ENCODE measurements at places on chromosomes 2 and 18.
A peak's percentile ranks its signal among the peaks of the same experiment; 100 is the strongest.

- DNase-seq: no peak
Measured at GRCh38 chr2:223580951-223581350, 21.2 kb downstream of the SCG2 start.

DNA sequence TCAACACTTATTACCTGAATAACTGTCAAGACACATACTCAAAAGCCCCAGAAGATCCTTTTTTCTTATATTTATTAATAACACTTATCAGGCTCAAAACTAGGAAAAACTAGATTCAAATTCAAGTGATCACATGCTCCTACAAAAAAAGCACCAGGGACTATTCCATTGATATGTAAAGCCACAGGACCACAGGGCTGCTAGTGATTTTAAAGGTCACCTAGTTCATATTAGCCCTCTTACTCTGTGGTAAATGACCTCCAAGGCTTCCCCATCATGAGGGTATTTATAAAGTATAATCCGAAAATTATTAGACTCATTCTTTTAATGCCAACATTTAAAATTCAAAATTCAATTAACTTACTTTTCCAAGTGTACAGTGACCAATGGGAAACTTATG lies 52.5 kb downstream of the LRPPRC start:
- no peak for DNase-seq

GRCh38 chr2:207269038-207269437 lies 103.3 kb upstream of the KLF7 start:
- no peak for DNase-seq

DNA sequence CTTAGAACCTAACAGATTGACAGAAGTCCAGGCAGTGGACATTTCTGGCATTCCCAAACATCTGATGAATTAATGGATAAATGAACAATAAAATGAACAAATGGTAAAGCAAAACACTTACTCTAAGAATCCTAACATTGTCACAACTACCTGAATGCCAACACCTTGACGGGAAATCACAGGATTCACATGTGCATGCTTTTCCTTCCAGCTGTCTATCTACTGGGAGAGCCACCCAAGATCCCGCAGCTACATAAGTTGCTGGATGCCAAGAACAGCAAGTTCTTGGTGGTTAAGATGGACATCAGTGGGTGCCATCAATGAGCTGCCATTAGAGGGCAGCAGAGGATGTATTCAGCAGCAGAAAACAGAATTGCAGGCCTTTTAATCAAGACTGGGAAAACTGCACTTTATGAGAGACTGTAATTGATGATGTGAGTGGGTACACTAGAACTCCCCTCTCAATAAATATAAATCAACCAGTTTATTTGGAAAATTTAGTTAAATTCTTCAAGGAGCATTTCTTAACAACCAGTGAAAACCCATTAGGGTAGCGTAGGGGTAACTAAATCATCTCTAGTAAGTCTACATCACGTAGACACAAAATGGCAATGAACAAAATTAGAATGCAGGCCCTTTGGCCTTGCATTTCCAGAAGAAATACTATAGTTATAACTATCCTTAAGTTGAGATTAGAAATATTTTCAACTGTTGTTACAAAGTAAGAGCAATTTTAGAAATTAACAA lies 45.6 kb downstream of the SESTD1 start:
- peak; percentile 17 for DNase-seq

GRCh38 chr2:52934323-52934898 lies 833.2 kb upstream of the CHAC2 start:
- DNase-seq: no peak

DNA sequence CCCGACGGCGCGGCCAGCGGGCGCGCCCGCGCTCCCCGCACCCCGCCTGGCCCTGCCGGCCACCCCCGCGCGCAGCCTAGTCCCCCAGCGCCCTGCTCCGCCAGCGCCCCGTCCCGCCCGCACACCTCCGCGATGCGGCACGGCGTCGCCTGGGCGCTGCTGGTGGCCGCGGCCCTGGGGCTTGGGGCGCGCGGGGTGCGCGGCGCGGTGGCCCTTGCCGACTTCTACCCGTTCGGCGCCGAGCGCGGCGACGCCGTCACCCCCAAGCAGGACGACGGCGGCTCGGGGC lies 232 bp downstream of the SNED1 start:
- DNase-seq: no peak

DNA sequence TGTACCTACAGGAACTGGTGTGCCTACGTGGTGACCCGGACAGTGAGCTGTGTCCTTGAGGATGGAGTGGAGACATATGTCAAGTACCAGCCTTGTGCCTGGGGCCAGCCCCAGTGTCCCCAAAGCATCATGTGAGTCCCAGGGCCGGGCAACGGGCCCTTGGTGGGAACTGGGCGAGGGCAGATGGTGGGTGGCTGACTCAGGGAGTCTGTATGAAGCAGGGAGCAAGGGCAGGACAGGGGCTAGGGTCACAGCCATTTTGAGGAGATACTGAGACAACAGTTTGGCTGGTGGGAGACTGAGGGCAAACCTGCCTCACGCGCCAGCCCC lies 1.7 kb downstream of the EMILIN1 start:
- no peak for DNase-seq

- no peak for DNase-seq
Measured at GRCh38 chr18:25053466-25053865, 298.5 kb downstream of the ZNF521 start.

- no peak for DNase-seq
Measured at GRCh38 chr2:163471947-163472346, 263.9 kb downstream of the FIGN start.

GRCh38 chr2:156702541-156702940 lies 266.4 kb downstream of the GPD2 start:
- no peak for DNase-seq

GRCh38 chr2:176612736-176613135 lies 343.5 kb downstream of the MTX2 start:
- no peak for DNase-seq

DNA sequence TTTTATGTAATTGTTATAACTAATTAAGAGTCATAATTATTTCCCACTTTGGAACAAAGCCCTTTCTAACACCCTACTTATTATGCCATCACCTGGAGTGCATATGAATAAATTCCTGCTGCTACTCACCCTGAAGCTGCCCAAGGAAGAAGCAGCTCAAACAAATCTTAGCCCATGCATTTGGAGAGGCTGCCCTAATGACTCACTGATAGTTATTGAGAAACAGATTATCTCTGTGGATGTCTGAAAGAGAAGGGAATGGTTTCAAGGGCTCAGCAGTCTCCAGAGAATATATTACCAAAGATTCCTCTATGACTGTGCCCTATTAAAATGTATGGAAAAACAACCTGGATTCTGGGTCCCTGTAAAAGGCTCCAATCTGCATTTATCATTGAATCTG lies 81.0 kb downstream of the GPR39 start:
- DNase-seq: no peak

DNA sequence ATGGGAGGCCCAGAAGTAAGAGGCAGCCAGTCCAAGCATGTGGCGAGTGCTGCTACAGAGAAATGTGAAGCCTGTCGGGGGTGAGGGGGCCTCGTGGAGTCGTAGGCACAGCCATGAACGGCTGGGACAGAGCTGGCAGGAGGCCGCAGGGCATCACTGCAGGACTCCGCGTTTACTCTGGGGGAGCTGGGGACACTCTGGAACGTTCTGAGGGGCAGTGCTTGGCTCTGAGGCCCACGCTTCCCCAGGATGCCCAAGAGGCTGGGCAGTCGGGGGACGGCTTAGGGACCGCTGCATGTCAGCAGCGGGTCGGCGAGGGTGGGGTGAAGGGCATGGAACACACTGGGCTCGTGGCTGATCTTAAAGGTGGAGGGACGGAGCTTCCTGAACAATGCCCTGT lies 6.6 kb downstream of the TMEM18 start:
- DNase-seq: no peak

- DNase-seq: no peak
Measured at GRCh38 chr2:46748735-46749531, 166.7 kb downstream of the MCFD2 start.

DNA sequence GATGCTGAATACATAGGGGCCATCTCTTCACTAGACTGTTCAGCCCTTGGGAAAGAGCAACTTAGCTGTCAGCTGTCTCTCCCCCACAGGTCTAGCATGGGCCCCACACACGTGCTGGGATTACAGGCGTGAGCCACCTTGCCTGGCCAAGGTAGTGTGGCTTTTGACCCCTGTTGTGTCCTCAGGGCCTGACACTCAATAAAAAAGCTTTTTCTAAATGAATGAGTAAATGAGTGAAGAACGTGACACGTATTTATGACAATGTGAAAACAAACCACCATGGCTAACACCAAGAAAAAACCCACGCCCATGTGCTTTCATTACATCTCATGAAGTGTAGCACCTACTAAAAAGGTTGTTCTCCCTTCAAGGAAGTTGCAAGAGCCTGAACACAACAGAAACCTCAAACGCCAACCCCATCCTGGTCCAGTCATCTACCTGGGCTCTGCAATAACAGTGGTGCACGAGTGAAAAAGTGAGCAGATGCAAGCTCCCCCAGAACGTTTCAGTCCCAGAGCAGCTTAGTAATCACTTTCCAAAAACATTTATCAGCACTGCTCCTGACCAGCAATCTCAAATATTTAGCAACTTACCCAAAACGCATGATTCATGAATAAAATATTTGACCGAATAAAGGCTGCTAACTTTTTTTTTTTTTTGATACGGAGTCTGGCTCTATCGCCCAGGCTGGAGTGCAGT lies 3.4 kb downstream of the WDFY1 start:
- DNase-seq: no peak

GRCh38 chr18:45722899-45723298 lies 1.1 kb upstream of the SLC14A1 start:
- peak; percentile 73 for DNase-seq

Data from HL-60 (cell line).